ENCODE measurements at places on chromosomes 6 and 20.

- DNase-seq: no peak
Observed at GRCh38 chr20:19407736-19408135, 195.3 kb downstream of the SLC24A3 start.

DNA sequence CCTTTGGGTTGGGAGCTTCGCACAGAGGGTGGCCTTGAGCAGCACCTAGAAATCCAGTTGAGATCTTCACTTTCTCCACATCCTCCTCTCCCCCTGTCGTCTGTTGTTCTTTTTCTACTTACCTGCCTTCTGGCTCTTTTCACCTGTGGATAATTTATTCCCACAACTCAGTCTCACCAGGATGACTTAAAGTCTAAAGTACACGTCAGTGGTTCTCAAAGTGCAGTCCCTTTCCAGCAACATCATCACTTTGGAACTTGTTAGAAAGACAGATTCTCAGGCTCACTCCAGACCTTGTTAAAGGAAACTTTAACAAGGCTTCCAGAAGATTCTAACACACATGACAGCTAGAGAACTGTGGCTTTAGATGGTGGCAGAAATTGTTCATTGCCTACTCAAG lies 27.7 kb upstream of the BCAS1 start:
- no peak for DNase-seq

DNA sequence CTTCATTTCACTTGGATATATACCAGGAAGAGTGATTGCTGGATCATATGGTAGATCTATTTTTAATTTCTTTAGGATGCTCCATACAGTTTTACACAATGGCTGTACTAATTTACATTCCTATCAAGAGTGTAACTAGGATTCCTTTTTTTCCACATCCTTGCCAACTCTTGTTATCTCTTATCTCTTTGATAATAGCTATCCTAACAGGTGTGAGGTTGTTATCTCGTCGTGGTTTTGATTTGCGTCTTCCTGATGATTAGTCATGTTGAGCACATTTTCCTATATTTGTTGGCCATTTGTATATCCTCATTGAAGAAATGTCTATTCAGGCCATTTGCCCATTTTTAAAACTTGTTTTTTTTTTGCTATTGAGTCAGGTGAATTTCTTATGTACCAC lies 552.4 kb downstream of the RFPL4B start:
- DNase-seq: no peak

- no peak for DNase-seq
Observed at GRCh38 chr20:36818861-36819260, 45.3 kb upstream of the DSN1 start.

GRCh38 chr20:48194583-48194982 lies 409.3 kb upstream of the SULF2 start:
- no peak for DNase-seq

- DNase-seq: no peak
Observed at GRCh38 chr6:20434766-20435165, 33.1 kb downstream of the E2F3 start.

- DNase-seq: no peak
Observed at GRCh38 chr6:98514796-98515195, 319.6 kb upstream of the POU3F2 start.

DNA sequence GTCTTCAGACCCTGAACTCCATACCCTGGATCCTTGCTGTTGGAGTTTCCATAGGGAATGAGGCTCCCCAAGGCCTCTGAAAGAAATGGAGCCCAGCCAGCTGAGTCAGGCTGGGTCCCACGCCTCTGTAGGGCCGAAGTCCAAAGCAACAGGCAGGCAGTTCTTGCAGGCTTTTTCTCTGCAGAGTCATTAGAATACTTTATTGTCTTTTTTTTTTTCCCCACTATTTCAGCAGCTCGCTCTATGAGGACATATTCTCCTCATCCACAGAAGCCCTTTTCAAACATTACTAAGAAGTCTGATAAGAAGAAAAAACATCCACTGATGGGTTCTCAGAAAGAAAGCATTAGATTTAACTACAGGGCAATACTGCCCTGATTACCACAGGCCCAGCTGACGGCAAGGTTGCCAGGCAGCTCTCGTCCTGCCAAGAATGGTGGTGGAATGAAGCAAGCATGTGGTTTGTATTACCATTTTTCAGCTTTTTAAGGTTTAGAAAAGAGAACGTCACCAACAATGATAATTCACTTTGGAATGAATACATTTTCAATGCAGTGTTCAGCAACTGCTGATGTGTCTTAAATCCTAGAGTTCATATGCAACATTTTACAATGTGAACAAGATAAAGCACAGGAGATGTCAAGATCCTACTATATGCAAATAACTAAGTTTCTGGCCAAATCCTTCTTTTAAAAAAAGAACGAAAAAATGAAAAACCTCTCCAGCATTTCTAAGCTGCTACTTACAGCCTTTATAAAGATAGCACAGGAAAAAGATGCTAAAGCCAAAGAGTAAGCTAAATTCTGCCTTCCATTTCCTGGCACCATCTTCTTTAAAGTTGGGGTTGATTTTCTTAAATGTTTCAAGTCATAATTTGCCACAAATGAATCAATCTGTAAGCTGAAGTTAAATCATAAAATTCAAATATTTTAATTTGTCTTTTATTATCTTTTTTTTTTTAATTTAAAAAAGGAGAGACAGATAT lies 223.6 kb upstream of the CITED2 start:
- no peak for DNase-seq

DNA sequence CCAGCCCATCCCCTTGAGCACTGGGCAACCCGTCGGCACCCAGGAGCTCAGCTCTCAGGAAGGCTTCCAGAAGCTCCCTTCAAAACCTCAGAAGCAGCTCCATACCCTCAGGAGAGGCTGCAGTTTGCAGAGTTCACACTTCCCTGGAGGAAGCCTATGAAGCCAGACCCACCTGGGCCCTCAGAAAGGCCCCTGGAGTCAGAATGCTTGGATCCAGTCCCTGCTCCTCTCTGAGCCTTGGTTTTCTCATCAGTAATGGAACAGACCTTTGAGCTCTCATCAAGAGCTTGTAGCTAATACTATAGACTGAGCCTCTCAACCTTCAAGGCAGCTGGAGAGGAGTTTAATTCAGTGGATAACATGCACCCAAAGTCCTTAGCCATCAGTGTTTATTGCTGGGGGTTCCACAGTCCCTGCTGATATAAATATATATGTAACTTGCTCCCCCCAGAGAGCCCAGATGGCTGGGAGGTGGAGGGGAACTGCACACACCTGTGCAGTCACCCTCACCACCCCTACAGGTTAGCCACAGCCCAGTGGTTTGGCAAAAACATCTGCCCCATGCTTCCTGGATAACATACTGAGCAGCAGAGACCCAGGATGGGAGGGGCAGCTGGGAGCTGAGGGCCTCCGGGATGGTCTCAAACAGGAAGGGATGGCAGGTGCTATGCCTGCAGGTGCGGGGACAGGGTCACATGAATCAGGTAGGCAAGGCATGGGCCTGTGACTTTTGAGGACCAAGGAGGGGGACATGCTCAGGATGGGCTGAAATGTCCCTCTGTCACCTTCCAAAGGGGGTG lies 120.1 kb downstream of the SNX5 start:
- no peak for DNase-seq

DNA sequence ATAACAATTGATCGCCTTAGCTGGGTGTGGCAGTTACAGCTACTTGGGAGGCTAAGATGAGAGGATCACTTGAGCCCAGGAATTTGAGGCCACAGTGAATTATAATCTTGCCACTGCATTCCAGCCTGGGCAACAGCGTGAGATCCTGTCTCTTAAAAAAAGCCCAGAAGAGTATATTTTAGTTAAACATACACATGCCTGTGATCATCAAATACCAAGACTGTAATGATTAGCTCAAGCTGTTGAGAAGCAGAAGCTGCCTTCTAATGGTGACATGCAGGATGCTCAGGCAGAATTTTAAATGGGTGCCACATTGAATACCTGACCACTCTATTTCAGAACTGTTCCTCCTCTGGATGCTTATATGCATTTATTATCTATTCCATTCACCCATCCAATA lies 8.9 kb upstream of the TMEM14A start:
- no peak for DNase-seq

DNA sequence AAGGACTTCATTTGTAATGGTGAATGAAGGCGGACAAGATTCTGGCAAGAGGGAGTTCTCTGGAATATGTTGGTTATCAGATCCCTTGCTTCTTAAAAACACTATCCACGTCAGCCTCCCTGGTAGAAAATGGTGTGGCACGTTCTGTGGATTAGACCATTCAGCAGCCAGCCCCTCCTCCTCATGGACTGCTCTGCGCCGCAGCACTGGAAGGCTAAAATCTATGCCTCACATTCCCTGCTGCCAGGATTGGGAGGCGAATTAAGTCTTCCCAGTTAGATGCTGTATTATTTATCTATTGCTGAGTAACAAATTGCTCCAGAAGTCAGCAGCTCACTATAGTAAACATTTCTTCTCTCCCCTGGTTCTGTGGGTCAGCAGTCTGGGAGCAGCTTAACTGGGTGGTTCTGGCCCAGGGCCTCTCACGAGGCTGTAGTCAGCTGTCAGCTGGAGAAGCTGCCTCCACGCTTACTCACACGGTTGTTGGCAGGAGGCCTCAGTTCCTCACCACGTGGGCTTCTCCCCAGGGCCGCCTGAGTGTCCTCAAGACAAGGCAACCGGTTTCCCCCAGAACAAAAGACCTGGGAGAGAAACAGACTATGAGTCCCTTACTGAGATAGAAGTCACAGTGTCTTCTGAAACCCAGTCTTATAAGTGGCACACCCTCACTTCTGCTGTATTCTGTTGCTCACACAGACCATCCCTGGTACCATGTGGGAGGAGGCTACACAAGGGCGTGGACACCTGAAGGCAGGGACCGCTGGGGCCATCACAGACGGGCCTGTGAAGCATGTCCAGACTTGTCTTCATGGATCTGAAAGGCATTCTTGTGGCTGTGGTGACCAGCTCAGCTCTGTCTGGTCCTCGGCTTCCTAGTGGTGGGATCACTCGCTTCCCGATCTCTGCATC lies 101.0 kb downstream of the NRN1 start:
- DNase-seq: no peak

GRCh38 chr6:39118921-39119320 lies 3.9 kb upstream of the SAYSD1 start:
- no peak for DNase-seq

DNA sequence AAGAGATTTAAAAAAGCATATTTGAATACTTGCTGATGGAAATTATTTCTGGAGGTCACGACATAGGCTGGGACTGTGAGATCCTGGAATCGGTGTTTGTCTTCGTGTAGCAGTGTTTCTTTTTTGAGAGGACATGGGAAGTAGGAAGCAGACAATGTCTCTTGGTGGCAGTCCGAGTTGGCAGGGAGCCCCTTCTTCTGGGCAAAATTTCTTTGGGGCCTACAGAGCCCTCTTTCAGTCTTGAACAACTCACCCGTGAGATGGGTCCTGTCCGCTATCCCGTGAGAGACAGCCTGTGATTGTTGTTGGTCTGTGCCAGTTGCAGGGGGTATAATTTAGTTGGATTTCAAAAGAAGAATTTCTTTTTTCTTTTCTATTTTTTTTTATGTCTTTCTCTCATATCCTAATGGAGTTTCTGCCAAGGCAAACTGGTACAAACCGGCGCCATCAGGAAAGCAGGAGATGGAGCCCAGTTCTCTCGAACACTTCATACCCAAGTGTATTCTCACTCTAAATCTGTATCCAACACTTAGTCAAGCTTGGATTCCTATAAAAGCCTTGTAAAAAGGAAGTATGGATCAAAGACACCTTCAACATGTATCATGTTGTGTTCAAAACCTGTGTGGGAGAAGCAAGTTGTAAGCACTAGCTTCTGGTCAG lies 785.1 kb downstream of the MAFB start:
- no peak for DNase-seq

All from activated CD8-positive, alpha-beta memory T cell treated with anti-CD3 and anti-CD28 coated beads for 1 hour (primary cell).